ENCODE measurements at places on chromosomes 4 and X.

GRCh38 chrX:30620980-30621618 is 32.1 kb upstream of the GK start:
- peak; percentile 46 for DNase-seq

DNA sequence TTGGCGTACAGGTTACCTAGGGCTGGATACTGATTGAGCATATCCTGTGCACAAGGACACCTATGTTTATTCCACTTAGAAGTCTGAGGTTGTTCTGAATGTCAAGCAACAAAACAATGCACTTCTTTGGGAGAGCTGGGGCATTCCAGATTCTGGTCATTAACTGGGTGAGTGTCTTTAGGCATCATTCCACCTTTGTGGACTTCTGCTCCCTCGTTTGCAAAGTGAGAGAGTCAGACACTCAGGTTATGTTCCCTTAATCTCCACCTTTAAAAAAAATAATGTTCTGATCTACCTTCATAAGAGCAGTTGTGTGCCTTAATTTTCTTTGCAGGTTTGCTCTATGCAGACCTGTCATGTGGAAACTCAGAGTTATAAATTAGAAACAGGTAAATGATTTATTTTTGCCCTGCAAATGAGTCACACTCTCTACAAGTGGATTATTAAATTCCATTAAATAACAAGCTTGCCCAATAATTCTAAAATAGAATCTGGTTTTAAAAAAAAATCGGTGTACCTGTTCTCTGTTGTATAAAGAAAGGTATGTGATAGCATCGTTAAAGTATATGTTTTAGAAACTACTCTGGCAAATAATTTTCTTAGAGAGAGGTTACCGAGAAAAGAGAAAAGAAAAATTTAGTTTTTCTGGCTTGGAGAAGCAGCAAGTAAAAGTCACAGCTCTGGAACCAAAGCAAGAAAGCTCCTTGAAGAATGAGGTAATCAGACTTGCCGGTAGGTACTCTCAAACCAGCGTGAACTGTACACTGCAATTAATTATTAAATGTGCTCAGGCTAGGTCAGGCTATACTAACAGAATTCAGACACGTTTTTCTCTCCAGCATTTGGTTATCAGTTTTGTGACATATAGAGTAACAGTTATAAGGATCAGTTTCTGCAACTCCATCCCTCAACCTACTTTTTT is 93.2 kb downstream of the SORBS2 start:
- no peak for DNase-seq

DNA sequence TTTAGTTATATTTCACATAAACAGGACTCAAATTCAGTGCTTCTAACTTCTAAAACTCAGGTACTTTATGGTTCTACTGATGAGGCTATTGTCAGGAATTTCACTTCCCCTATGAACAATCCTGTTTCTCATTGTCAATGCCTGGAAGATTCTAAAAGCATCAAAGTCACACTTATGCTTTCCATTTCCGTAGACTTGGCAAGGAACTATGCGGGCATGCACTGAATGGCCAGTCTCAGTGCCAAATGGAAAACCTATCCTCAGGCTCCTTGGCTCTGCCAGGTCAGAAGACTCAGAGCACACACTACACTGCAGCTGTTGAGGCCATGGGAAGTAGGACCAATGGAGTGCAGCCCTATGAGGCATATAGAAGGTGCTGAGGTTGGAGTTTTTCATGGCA is 97.0 kb upstream of the PTPN13 start:
- DNase-seq: no peak

- no peak for DNase-seq
Observed at GRCh38 chr4:7020290-7020689, 22.9 kb upstream of the TADA2B start.

- DNase-seq: no peak
Observed at GRCh38 chrX:56796641-56797395, 67.8 kb downstream of the NBDY start.

DNA sequence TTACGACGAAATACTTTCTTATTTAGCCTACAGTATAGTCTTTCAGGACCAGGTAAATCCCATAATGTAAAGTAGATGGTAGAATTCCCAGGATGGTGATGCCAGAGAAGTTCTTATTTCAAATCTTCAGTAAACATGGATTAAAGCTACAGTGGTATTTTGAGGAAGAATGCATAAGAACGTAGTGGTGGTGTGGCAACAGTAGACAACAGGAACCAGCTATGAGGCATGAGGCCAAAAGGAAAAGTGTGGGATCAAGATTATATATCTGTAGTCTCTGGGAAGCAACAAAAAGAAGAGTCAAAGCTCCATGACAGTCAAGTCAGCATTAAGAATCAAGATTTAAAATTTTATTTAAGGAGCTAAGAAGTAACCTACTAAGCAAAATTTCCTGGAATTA is 60.2 kb downstream of the METTL14 start:
- no peak for DNase-seq

DNA sequence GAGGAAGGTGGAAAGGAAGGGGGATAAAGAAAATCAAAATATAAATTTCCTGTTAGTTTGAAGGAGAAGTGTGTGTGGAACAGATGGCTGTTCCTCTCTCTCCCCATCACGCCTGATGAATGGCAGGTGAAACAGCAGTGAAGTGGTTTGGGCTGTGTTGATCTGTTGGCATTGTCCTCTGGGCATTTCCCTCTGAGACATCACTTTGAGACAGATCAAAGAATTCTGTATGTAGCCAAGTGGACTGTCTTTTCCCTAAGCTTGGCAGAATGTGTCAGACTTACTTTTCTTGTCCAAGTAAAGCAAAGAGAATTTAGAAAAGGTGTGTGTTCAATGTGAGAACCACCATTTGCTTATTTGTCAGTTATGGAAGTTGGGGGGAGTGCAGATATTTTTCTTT is 47.5 kb downstream of the SEPTIN11 start:
- no peak for DNase-seq

DNA sequence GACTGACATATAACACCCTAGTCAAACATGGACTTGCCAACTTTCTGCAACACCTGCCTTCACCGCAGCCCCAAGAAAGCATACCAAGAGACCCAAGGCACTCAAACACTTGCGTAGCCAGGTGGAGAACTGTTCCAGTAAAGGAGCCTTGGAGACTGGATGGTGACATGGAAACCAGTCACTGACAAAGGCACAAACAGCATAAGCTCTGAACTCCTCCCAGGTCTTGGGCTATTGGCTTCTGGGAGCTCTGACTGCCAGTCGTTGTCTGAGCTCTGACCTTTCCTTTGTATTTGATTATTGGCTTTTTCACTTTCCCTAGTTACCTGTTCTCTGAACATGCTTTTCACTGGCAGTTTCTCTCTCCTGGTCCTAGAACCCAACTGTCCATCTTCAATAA is 38.3 kb downstream of the ARAP2 start:
- DNase-seq: no peak

DNA sequence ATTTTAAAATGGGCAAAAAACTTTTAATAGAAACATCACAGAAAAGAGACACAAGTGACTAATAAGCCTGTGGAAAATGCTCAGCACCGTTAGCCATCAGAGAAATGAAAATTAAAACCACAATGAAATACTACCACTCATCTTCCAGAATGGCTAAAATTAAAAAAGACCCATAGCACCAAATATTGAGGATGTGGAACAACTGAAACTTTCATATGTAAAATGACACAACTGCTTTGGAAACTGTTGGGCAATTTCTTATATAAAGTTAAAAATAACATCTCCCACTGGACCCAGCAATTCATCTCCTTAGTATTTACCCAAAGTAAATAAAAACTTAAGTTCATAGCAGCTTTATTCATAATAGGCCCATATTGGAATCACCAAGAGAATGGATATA is 94.2 kb downstream of the TENM3 start:
- no peak for DNase-seq

DNA sequence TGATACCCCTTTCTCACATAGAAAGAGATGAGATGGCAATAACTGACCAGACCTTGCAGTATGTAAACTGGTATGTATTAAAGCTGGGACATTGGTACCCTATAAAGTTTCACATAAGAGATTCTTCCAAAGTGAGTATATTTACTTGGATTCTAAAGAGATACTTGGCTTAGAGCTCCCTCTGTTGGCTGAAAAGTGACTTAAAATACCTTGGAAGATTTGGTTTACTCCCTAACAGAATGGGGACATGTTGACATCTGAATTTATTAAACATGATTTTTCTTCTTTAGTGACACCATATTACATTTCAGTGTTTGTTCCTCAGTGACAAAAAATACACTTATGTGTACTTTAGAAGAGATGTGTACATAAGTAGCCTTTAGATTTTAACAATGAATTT is 47.9 kb upstream of the RGN start:
- DNase-seq: no peak

GRCh38 chrX:123487236-123487635 is 245.6 kb downstream of the THOC2 start:
- DNase-seq: no peak

- DNase-seq: no peak
Observed at GRCh38 chrX:152537373-152537772, 86.3 kb upstream of the GABRA3 start.

DNA sequence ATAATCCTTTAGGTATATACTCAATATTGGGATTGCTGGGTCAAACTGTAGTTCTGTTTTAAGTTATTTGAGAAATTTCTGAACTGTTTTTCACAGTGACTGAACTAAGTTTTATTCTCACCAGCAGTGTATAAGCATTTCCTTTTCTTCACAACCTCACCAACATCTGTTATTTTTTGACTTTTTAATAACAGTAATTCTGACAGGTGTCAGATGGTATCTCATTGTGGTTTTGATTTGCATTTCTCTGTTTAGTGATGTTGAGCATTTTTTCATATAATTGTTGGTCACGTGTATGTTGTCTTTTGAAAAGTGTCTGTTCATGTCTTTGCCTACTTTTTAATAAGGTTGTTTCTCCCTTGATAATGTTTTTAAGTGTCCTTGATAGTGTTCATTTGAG is 112.6 kb downstream of the LINC00632 start:
- no peak for DNase-seq

DNA sequence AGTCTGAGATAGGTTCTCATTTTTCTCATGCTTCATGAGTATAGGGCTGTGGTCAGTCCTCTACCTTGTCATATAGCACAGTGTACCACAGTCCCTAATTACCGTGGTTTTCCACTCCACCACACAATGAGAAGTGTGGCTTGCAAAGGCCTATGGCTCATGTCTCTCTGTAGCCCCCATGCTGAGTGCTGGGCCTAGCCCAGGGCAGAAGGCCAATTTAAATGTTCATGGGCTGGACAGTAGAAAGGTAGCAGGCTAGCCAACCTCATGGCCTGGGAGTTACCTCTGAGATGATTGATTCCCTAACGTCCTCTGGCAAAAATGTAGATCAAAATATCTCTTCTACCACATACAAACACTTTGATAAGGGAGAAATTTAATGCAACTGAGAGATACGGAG is 222.5 kb downstream of the AFF2 start:
- no peak for DNase-seq

GRCh38 chr4:91099666-91100065 is 972.5 kb downstream of the CCSER1 start:
- no peak for DNase-seq

All from CD4-positive, alpha-beta T cell treated with Interferon gamma for 1 hour (primary cell).